ENCODE measurements at places on chromosomes 5 and 9. TPM values are rescaled to one million over a fixed set of nuclear protein-coding genes. Genes with fewer than 3 reads are reported as not detected.

TLX3 gene
- polyA plus RNA-seq, result not detected

BHMT2 gene
- polyA plus RNA-seq, result 0.78 TPM

TGFBI gene
- polyA plus RNA-seq, result 56.9 TPM

RGS7BP gene
- 0.11 TPM for polyA plus RNA-seq

GRCh38 chr5:116571568-116572349 is 2.9 kb downstream of the SEMA6A start:
- DNase-seq, result no peak

DNA sequence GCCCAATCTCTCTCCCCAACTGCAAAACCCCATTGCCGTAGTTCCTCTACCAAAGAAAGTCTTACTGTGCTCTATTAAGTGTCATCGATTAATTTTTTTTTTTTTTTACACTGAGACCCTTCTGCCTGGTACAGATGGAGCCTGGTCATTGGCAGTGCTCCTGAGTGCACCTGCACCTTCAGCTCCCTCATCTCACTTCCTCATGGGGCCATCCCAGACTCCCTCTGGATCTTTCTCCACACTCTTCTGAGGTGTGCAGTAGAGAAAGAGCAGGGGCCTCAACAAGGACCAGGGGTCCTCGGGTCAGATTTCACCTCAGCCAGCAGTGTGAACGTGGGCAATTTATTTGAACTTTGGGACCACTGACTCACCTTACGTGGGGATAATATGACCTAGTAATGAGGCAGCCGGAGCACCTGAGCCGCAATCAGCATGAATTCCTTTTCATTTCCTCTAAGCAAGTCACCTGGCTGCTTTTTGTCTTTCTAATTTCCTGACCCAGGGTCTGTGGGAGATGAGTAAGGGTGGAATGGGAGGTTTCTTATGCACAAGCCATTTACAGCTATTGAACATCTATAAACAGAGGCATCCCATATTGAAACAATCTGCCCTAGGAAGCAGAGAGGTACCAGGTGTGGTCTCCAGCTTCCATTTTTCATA is 22.3 kb upstream of the GABRP start:
- DNase-seq, result no peak

DNA sequence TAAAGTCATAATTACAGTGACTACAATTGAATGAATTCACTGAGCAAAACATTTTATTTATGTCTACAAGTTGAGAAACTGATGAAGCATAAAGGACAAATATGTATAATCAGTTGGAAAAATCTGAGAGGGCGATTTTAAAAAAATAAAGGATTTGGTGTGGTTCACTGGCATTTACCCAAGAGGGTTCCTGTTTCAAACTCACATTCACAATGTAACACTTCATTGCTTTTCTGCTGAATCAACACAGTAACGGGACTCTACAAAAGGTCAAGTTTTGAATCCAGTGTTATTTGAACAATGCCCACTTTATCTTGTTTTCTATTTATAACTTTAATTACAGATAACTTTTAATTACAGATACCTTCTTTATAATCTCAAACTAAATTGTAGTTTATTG is 138.6 kb downstream of the NUDT12 start:
- DNase-seq, result no peak

GRCh38 chr5:138011991-138012390 is 20.9 kb downstream of the FAM13B start:
- no peak for DNase-seq

GRCh38 chr9:3708751-3709150 is 182.9 kb upstream of the RFX3 start:
- DNase-seq, result no peak

DNA sequence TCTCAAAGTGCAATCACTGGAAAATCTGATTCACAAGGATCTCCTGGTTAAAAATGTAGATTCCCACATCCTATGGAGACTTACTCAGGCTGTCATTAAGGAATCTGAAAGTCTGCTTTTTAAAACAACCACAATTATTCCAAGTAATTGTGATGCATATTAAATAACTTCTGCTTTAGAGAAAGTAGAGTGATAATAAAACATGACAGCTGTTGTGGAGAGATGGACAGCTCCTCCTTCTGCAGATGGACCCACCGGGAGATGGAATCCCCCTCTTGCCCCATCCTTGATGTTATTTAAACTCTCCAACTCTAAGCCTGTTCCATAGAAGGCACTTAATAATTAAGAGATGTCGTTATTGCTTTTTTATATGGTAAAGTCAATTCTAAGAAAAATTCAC is 802.2 kb downstream of the CDH12 start:
- DNase-seq, result no peak

CYLC2 gene
- not detected for polyA plus RNA-seq

DNA sequence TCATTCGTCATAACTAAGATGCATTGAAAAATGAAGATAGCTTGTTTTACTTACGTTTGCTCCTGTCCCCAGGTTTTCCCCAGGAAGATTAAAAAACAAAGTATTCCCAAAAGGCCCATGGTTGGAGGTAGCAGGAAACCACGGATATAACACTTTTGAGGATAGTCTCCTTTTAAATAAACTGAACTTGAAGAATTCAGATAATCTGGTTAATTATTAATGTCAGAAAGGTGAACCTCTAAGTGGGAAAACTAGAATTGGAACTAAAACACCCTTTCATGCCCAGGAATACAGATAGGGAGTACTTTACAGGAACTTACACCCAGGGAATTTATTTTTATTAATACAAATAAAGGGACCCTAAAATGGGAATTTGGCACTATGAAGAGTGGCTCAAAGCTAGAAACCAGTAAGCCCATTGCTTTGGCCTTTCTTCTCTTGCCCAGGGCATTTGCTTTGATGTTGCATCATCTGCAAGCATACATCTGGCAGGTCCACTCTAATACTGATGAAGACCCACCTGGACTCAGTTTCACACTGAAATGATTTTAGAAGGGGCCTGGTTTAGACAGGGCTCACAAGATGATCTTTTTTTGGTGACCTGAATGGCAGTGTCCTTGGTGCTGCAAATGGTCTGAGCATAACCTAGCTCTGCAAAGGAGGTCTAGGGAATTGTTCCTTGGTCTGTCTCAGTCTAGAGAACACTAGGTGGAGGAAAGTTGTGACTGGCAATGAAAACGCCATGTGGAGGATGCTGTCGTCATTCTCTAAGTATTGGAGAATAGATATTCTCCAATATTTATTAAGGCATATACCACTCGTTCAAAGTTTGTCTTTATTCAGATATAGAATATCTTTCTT is at the start of gene C5:
C5 (minus strand) TSS at position 148 of the 861 bp plus-strand sequence; CDS start at position 119, 29 bp downstream.
- no peak for DNase-seq

Data from spleen (tissue), 13 donors.